ENCODE measurements at places on chromosomes 6 and 20.

- no peak for DNase-seq
Measured at GRCh38 chr6:35498422-35499067, 1.7 kb upstream of the TEAD3 start.

DNA sequence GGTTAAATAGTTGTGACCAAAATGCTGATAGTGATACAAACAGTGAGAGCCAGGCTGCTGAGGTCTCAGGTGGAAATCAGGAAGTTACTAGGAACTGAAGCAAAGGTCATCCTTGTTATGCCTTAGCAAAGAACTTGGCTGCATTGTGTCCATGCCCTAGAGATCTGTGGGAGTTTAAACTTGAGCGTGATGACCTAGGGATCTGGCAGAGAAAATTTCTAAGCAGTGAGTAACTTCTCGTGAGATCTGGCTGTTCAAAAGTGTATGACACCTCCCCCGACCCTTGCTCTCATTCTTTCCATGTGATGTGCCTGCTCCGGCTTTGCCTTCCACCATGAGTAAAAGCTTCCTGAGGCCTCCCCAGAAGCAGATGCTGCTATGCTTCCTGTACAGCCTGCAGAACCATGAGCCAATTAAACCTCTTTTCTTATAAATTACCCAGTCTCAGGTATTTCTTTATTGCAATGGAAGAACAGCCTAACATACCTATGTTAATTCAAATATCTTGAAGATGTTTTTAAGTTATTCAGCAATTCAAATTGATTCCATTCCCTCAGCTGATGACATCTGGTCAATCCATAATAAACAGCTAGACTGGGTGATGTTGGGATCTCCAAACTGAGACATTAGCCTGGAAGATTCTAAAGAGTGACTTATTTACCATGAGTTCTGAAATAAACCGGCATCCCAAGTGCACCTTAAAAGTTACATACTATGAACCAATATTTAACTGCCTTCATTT lies 33.8 kb downstream of the KIF16B start:
- DNase-seq = no peak

- no peak for DNase-seq
Measured at GRCh38 chr6:110356778-110357177, 1.4 kb downstream of the METTL24 start.

DNA sequence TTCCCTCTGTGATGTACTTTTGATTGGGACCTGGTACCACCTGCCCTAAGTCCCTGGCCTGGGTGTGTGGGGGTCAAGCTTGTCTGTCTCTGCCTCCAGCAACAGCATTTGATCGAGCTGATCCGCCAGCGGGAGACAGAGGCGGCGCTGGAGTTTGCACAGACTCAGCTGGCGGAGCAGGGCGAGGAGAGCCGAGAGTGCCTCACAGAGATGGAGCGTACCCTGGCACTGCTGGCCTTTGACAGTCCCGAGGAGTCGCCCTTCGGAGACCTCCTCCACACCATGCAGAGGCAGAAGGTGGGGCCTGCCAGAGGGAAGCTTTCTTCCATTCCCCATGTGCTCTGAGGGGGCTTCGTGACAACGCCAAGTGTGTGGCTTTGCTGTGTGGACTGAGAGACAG lies 5.4 kb downstream of the GID8 start:
- no peak for DNase-seq

GRCh38 chr6:140485740-140486449 lies 1111.4 kb upstream of the CITED2 start:
- no peak for DNase-seq

DNA sequence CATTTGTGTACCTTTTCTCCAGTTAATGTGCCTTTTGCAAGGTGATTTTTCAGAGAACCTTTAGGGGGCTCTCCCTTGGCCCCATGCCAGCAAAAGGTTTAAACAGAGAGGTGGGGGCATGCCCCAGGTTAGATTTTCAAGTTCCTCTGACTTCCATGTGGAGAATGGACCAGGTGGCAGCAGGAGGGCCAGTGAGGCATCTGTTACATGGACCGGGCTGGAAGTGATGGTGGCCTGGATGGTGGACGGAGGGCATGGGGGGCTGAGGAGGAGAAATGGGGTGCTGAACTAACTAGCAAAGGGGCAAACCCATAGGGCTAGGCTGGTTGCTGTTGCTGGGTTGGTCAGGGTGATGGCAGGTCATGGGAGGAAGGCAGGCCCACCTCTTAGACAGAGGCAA lies 20.7 kb upstream of the BPI start:
- DNase-seq = no peak

GRCh38 chr20:19125508-19125907 lies 86.9 kb upstream of the SLC24A3 start:
- no peak for DNase-seq

- no peak for DNase-seq
Measured at GRCh38 chr6:2782825-2783187, 17.6 kb downstream of the WRNIP1 start.

DNA sequence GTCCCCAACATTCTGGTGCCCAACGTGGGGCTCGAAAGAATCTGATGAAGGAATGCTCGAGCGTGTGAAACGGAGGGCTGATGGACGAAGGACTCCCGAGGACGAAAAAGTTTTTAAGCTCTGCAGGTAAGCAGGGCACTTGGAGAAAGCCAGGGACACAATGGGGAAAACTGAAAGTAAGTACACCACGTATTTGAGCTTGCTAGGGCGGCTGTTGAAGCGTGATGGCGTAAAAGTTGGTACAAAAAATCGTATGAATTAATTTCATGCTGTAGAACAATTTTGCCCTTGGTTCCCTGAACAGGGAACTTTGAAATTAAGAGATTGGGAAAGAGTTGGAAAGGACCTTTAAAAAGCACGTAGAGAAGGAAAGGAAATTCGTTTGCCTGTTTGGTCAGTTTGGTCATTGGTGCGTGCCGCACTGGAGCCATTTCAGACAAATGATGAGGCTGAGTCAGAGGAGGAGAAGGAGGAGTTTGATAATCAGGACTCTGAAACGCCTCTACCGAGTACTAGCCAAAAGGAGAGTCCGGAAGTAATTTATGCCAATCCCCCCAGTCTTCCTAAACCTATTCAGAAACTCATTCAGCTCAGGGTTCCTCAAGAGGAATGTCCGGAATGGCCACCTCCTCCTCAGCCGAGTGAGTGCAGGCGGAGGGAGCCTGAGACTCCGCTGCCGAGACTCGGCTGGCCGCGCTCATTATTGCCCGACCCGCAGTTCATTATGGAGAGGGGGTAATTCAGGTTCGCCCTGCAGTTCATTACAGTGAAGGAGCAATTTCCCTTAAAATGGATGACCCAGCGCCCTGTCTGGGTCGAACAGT lies 59.2 kb upstream of the PRSS16 start:
- DNase-seq = peak; percentile 28

GRCh38 chr20:53865901-53866793 lies 204.2 kb downstream of the BCAS1 start:
- no peak for DNase-seq

DNA sequence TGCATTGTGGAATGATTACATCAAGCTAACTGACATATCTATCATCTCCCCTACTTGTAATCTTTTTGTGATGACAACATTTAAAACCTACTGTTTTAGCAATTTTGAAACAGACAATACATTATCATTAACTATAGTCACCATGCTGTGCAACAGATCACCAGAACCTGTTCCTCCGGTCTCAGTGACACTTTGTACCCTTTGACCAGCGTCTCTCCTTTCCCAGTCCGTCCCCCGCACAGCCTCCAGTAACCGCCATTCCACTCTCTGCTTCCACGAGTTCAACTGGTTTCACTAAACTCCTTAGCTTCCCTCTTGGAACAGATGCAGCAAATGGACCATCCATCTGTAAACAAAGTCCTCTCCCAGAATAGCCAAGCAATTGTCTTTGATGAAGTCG lies 21.8 kb downstream of the LRP11 start:
- DNase-seq = no peak

DNA sequence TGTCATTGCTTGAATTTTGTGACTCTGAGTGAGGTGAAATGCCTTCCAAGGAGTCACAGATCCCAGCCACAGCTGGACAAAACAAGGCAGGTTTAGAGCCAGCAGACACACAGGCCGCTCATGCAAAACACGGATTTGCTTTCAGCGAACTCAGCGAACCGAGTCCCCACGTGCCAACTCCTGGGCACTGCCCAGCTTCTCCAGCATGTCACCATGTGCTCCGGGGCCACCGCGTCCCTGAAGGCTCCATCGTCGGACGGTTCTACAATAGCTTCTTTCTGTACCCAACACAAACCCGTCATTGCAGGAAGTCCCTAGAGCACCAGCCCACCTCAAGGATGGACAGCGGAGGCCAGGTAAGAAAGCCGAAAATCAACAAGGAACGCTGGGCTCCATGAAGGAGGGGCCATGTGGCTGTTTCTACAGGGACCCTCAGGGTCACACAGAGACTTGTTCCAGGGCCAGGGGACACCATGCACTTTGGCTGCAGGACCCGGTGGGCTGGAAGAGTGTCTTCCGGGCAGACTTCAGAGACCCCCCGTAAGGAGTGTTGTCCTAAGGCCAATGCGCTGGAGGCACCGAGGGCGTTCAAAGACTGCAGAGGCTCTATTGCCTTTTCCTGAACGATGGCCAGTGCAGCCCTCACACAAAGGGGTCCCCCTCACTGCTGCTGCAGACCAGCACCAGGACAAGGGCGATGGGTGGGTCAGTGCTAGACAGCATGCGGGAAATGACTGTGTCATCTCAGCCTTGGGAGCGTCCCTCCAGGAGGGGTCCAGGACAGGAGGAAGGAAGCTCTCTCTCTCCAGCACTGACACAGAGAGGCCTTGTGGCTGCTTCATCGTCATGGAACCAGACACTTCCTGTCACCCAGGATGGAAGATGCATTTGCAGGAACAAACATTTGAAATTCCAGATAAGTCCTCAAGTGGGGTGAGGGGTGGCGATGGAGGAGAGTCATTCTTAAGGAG lies 19.8 kb downstream of the DACT2 start:
- no peak for DNase-seq

GRCh38 chr20:48898210-48898609 lies 23.3 kb upstream of the ARFGEF2 start:
- DNase-seq = no peak

GRCh38 chr20:41124451-41125094 lies 12.8 kb upstream of the PLCG1 start:
- no peak for DNase-seq

DNA sequence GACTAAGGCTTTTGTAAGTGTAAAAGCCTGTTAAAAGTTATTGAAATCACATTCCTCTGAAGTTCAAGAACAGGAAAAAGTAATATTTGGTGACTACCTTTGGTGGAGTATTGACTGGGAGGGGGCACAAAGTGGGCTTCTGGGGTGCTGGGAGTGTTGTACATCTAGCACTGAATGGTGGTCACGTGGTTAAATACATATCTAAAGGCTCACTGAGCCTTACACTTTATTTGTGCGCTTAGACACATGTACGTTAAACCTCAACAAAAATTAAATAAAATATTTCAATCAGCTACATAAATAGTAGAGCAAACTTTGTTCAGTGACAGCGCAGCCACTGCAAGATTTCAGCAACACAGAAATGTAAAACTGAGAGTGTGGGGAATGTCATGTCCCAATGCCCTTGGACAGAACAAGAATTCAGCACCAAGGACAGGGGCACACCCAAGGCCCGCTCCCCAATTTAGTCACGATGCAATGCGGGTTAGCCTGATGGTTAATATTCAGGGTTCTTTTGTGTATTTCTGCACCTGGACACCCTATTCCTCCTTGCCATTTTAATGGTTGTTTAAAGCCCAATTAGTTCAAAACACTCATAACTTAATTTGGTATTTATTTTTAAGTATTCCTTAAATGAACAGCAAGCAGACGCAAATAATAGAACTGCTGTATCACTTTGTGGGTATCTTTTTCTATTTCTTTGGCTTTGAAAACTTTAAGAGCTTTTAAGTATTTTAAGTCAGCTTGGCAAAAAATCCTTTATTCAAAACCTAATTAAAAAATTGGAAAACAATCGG lies 37.4 kb downstream of the ANGPT4 start:
- DNase-seq = no peak

GRCh38 chr6:170100046-170100445 lies 190.8 kb downstream of the DLL1 start:
- DNase-seq = no peak

- no peak for DNase-seq
Measured at GRCh38 chr20:1204113-1204512, 859 bp downstream of the C20orf202 start.

- DNase-seq = no peak
Measured at GRCh38 chr20:43915211-43916072, 790 bp downstream of the TOX2 start.

DNA sequence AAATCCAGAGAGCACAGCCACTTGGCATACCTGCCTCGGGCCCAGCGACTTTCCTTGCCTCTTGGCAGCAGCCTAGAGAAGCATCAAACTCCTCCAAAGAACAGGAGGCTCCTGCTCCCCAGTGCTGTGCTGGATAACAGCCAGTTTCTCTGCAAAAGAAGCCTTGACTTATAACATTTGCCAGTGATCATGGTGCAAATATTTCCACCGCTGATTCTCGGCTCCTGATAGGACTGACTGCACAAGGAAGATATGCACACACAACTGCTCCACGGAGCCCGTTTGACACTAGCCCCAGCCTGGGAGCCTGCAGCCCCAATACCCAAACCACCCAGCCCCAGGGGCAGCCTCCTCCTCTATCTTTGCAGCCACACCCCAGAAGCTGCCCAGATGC lies 17.5 kb downstream of the ACSS1 start:
- DNase-seq = no peak

DNA sequence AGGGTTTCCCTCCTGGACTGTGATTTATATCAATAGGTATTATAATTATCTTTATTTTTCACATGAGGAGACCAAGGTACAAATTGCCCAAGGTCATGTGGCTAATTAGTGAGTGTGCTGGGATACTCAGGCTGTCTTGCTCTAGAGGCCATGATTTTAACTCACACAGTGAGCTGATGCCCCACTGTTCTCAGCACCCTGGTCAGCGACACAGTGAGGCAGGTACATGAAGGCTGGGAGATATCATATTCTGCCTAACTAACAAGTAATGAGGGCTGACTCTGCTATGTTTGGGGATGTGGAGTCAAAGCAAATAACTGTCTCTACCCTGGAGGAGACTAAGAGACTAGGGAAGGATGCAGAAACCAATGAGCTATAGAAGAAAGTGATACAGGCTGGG lies 501.1 kb downstream of the PTPRT start:
- no peak for DNase-seq

- no peak for DNase-seq
Measured at GRCh38 chr6:52603000-52603795, 26.3 kb upstream of the TRAM2 start.

- no peak for DNase-seq
Measured at GRCh38 chr6:148240861-148241477, 101.7 kb upstream of the SASH1 start.

DNA sequence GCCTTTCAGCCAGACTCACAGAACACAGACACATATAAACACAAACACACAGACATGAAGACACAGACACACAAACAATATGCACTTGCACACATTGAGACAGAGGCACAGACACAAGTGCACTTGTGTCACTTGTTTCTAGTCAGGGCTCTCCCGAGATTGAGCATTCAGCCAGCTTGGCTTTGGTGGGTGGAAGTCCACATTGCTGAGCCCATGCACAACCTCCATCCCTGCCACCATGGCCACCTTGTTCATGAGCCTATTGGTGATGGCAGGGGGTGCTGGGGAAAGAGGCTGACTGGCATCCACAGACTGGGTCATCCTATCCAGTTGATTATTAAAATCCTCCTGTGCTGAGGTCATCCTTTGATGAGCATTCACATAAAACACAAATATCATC lies 11.5 kb upstream of the CST7 start:
- no peak for DNase-seq
